ENCODE measurements at places on chromosomes 2 and 18.

GRCh38 chr2:8234253-8234652 is 447.6 kb upstream of the ID2 start:
- DNase-seq: peak; percentile 48

DNA sequence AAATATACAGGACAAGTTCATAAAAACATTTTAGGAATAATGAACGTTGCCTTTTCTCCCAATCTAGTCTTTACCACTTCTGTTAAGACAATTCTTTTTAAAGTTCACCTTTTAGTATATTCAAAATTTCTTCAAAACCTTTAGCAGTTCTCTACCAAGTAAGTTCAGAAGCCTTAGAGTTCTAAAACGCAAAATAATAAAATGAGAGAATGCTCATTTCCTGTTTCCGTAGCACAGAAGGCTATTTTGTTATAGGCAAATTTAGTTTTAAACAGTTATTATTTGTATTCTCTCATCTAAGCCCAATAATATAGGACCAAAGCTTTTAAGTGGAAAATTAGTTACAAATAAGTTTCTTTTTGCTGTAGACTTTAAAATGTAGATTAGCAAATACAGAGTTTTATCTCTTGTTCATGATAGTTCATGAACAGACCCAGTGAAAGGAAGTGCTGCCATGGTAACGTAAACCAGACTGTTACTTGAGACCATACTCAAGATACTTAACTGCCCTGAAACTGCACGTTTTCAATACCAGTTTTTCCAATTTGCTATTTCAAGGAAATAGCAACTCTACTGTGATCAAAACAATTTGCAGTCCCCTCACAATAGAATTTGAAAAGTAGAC is 173.1 kb upstream of the STON1 start:
- DNase-seq: peak; percentile 6

DNA sequence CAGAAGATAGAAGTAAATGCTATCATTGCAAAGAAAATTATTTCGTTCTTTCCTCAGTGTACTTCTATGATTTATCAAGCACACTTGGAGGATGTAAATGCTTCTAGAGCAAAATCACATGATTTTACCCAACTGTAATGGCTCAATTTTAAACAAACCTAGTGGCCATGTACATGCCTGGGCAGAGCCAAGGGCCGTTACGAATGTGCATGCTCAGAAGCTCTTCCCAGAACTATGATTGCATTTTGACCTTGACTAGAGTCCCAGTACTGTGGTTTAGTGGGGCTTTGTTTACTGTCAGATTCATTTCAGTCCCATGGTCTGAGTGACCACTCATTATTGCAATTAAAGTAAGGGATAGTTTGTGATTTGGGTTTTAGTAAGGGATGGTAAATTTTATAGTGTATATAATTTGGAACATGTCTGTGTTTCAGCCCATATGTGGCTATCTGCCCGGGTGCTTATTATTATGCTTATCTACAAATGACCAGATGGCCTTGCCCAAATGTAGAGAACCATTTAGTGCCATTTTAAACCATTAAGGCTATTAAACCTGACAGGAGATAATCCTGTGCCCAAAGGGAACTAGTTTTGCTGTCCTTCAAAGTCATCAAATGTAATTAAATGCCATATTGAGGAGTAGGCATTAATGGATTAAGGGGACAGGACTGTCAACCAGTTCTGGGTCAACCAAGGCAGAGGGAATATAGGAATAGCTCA is 239.1 kb downstream of the ICOS start:
- no peak for DNase-seq

DNA sequence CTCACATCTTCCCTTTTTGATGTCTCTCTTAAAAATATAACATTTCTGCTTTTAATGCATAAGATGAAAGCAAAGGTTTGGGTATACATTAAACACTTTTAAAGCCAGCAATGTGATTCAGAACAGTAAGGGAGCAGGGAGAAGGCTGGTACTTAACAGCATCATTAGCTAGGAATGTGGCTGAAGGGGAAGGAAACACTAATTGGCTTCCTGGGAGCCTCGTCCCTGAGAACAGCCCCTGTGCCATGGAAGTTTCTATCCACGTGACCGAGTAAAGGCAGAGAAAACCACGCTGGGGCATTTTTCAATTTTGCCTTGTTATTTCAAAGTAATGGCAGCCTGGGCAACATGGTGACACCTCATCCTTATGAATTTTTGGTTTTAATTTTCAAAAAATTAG is 109.2 kb upstream of the GPC1 start:
- DNase-seq: no peak

GRCh38 chr2:168053676-168054075 is 193.7 kb downstream of the STK39 start:
- no peak for DNase-seq

- no peak for DNase-seq
These were observed 390.9 kb downstream of the NBAS start for GRCh38 chr2:15170070-15170775.

DNA sequence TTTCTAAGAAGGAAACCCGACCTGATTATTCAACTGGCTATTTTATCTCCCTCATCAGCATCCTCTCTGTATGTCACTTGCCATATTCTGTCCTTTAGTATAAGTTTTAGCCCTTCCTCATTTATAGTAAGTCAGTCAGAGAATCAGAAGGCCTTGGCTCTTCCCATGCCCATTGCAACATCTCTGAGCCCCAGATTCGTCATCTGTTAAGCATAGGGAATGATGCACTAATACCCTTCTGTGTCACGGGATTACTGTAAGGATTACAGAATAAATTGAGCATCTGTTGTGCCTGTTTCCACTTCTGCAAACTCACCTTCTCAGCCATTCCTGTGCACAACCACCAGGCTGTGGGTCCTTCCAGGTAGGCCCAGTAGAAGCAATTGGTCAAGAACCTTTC is 258.1 kb upstream of the RAB12 start:
- DNase-seq: no peak

- DNase-seq: peak; percentile 25
These were observed 76.6 kb upstream of the MAP4K3 start for GRCh38 chr2:39513641-39514094.

DNA sequence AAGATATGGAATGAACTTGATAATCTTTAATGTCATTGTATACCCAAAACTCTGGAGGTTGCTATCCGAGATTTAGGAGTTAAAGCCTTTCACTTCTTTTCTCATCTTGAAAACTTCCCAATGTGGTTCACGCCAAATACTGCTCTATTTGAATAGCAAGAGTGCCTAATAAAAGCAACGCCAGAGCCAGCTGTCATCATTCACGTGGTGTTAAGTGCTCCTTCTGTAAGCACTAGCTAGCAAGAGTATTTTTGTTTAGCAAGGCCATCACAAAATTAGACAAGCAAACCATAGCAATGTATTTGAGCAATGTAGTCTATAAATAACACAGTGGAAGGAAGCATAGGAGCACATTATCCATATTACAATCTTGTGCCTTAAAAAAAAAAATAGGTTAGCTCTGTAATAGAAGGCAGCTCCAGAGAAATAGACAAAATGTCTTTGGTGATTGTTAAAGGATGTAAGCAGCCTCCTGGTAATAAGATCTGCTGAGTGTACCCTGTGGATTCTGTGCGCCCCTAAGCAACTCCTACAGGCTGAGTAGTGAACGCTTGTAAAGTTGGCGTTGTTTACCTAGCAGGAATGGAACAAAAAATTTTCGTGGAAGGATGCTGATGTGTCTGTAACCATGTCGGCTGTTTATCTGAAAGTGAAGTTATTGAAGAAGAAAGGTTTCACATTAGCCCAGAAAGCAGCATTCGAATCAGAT is 518.0 kb downstream of the CNTNAP5 start:
- DNase-seq: peak; percentile 72

- DNase-seq: no peak
These were observed 29.0 kb upstream of the TTR start for GRCh38 chr18:31562726-31563125.

- DNase-seq: no peak
These were observed 38.9 kb upstream of the GMCL1 start for GRCh38 chr2:69790601-69790959.

DNA sequence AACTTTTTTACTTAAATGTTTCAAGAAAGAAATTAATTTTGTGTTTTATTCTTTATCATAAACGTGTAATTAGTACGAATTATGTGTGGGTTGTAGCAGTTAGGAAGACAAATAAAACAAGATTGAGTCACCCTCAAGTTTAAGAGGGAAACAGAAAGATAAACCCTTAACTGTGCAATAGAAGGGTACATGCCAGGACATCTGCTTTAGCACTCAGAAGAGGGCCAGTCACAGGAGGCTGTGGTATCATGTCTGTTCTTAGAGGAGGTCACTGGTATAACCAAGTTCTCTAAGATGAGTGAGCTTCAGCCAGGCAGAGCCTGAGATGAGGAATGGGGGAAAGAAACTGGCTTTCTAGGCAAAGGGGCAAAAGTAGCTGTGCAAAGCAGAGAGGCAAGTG is 42.4 kb upstream of the GRHL1 start:
- no peak for DNase-seq

DNA sequence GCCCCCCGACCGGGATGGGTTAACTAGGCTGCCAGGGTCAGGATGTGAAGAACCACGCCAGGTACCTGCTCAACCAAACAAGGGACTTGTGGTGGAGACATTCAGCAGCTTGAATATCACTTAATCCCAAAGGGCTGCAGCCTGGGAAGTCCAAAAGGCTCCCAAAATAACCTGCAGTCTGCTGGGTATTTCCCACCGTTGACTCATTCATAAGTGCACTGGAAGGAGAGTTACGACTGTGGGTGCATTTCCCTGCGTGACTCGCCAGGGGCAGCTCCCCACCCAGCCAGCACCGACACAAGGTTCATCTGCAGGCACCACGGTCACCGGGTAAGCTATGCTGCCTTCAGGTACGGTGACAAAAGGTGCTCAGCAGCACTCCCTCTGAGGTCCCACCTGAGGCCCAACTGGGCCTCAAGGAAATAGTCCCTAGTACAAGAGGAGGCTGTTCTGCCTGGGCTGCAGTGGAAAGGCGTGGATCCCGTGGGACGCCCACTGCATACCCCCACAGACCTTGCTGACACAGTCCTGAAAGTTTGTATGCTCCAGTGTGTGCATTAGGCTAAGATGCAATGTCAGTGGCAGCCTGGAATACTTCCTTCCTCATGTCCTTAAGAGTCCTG is 86.5 kb downstream of the UXS1 start:
- no peak for DNase-seq

- no peak for DNase-seq
These were observed 762.4 kb downstream of the DSC3 start for GRCh38 chr18:30280186-30280585.

GRCh38 chr2:158319269-158319668 is 137.3 kb downstream of the CCDC148 start:
- peak; percentile 10 for DNase-seq

DNA sequence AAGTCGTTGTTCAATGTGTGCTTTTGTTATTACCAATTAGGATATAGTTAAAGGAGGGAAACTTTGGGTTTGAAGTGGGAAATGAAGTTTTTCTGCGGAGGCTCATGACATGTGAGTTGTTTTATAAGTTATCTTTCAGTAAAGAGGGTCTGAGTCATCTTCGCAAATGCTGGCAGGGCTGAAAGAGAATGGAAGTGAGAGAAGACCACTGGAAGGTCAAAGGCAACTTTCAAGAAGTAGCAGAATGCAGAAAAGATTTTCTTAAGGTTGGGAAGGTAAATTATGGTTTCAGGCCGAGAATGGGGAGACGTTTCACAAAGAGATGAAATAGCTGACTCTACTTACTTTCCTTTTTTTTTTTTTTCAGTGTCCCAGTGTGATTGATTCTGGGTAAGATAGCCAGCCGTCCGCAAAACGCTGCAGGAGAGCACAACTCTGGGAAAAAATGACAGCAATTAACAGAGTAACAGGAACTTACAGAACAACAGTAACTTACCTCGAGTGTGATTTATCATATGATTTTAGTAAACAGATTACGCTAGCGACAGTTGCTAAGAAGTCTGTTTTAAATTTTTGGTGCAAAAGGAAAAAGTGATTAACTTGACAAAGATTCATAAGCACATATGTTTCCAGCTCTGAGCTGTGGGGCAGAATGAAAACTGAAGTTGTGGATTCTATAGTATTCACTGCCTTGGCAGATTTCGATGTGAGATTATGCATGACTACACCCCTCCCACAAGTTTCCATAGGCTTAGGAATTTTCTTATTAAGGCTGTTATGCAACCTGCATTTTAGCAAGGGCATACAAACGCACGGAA is 46.8 kb upstream of the ACTR3 start:
- DNase-seq: no peak

DNA sequence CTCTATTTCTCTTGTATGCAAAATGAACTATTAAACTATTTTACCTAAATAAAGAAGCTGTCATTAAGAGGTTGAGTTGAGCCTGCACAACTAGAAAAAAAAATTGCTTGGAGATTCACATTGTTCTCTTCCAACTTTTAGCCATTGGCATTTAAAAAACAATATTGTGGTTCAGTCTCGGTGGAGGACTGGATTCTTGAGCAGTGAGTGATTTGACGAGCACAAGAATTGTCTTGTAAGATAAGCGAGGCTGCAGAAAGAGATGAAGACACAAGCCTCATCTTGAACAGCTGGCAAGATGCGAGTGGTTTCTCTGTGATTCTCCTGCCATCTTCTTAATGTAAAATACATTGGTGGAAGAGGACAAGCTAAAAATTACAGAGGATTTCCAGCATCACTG is 67.0 kb downstream of the GALR1 start:
- DNase-seq: no peak

- no peak for DNase-seq
These were observed 120.5 kb upstream of the CCDC68 start for GRCh38 chr18:55079481-55080355.

GRCh38 chr18:12336171-12336613 is 28.2 kb downstream of the TUBB6 start:
- DNase-seq: no peak

DNA sequence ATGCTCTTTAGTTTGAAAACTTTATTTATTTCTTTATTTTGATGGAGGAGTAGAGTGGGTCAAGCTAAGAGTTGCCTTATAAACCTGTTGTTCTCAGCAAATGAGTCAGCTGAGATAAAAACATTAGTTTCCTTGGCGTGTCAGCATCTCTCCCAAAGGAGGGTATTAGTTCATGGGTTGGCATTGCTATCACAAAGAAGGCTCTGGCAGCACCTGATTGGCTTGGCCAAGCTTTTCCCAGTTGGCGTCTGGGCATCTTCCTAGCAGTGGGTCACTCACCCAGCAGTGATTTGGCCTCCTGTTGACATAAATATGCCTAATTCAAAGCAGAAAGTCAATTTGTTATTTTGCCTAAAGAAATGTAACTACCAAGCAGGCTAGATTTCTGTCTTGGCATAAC is 200.7 kb upstream of the TNP1 start:
- DNase-seq: no peak

DNA sequence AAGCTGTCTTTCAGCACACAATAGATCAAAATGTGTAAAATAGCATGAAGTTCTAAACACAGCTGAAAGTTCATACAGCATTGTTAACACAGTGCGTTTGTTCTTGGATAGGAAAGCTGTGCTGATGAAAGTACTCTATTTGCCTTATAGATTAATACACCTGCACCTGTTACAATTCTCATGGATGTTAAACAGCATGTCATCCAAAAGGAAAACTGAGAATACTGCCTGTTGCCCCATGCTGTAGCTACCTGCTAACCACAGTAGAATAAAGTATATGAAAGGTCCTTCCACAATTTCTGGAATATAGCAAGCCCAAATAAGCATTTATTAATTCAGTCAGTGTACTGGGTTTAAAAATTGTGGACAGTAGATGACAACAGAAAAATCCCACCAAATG is 166.7 kb upstream of the DTNA start:
- DNase-seq: no peak
